NCI-H2171 (cell line): ENCODE measurements at places on chromosomes 12 and 14.
A peak's percentile ranks its signal among the peaks of the same experiment; 100 is the strongest.

DNA sequence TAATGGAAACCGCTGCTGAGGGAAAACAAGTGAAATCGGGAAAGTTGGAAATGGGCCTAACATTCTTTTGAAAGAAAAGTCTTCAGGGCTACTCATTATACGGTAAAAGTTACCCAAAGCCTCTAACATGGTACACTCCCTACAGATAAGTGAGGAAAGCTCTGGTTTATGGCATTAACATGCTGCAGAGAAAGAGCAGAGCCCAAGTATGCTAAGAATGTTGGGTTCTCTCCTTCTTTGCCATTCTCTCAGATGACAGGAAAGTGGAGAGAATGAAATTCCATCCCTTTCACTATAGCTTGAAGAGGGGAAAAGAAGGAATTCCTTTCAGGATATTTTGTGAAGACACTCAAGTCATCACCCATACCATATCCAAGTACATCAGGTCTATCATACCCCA, 348.0 kb downstream of the SEC23A start:
- DNase-seq: no peak

DNA sequence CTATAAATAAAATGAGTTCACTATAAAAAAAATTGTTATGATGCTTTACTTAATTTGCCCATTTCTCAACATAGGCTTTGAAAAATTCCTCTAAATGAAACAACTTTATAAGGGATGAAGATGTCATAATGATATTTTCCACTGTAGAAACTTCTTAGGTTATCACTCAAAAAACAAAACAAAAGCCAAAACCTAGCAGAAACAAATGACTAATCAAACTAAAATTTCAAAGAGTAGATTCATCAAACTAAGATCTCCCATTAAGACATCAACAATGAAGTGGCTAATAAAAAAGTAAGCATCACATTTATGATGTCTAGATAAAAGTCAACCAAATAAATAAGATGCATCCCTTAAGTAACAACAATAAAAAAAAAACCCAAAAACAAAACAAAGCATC, 36.9 kb upstream of the TTC7B start:
- no peak for DNase-seq

GRCh38 chr12:18825138-18825537, 87.2 kb downstream of the CAPZA3 start:
- DNase-seq: no peak

- DNase-seq: no peak
Observed at GRCh38 chr12:116294454-116295165, 17.1 kb upstream of the MED13L start.

DNA sequence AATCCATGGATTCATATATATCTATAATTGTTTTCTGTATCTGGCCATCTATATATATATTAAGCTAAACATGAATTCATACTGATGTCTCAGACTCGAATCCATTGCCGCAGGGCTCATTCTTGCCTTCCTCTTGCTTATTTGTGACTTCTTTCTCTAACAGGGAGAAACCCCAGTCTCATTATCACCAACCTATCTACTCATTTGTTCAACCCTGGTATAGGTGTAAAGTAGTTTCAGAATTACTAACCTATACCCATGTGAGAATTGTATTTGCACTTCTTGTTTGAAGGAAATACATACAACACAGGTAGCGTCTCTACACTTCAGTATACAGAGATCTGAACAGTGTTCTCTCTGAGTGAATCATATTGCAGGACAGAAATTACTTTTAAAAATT, 77.7 kb downstream of the PTPN11 start:
- DNase-seq: no peak

DNA sequence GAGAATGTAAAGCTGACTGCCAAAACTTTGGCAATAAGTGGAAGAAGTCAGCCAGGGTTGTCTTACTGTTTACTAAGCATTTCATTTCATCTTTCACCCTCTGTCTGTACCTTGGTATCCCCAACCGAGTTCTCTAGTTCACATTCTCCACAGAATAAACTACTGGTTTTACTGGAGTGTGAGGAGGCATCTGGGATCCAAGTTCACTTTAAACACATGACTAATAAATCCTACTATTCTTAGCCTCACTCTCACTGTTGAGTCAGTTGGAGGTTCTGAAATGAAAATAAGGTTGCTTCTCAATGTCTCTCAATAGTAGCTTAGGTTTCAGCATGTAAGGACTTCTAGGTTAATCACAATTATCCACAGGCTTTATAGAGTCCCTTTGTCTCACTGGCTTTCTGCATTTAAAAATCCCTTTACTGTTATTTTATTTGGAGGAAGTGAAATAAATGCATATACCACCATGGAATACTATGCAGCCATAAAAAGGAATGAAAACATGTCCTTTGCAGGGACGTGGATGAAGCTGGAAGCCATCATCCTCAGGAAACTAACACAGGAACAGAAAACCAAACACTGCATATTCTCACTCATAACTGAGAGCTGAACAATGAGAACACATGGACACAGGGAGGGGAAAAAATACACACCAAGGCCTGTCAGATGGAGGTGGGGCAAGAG, 95.8 kb downstream of the EPS8 start:
- no peak for DNase-seq

GRCh38 chr12:77104792-77105191, 39.4 kb upstream of the E2F7 start:
- DNase-seq: no peak

- peak; percentile 67 for DNase-seq
Observed at GRCh38 chr12:53220694-53221202, 11.3 kb downstream of the RARG start.

DNA sequence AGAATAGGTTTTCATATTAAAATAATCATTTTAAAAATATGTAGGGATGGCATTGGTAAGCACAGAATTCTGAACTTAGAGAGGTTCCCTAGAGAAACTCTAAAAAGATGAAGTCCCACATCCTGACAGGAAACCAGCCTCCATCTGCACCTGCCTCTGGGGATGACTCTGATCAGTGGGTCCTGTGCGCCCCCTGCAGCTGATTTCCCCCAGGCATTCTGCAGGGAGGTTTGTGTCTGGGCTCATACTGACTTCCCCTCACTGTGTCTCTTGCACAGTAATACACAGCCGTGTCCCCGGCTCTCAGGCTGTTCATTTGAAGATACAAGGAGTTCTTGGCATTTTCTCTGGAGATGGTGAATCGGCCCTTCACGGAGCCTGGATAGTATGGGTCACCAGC, 602.9 kb downstream of the TMEM121 start:
- DNase-seq: no peak
